Activated CD8-positive, alpha-beta memory T cell treated with anti-CD3 and anti-CD28 coated beads for 1 hour (primary cell): ENCODE measurements at places on chromosomes 6 and 20.

DNA sequence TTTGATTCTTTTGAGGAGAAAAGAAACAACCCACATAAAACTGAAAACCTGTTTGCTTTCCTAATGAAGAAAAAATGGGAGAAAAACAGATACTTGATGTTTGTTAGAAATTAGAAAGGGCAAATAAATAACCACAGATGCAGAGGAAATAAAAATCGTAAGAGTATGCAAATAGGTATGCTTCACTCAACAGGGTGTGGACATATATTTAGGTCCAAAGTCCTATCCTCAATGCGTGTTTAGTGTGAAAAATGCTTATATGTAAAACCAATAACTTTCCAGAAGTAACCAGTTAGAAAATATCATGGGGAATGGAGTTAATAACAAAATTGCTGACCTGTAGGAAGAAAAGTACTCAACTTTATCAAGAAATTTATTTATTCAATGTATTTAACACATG, 135.7 kb downstream of the TOX2 start:
- no peak for DNase-seq

GRCh38 chr20:50969435-50969834, 10.8 kb downstream of the MOCS3 start:
- DNase-seq: no peak

DNA sequence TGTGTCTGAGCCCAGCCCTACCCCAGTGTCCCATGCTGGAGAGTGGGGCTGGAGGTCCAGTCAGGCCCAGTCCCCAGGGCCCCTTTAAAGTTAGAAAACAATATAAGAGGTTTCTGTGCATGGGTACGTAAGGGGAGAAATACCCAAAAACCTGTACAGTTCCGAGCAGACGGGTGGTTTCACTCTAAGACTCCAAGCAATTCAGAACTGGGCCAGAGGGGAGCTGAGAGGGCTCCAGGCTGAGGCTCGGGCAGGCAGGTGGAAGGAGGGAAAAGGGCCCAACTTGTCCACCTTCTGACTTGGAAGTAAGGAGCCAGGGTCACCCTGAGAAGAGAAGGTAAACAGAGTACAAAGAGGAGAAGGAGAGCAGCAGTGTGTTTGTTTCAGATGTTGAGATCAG, 296.0 kb downstream of the CDH4 start:
- no peak for DNase-seq

GRCh38 chr6:17484201-17484849, 90.9 kb downstream of the CAP2 start:
- no peak for DNase-seq

- no peak for DNase-seq
Measured at GRCh38 chr6:46648869-46649492, 3.6 kb downstream of the CYP39A1 start.

DNA sequence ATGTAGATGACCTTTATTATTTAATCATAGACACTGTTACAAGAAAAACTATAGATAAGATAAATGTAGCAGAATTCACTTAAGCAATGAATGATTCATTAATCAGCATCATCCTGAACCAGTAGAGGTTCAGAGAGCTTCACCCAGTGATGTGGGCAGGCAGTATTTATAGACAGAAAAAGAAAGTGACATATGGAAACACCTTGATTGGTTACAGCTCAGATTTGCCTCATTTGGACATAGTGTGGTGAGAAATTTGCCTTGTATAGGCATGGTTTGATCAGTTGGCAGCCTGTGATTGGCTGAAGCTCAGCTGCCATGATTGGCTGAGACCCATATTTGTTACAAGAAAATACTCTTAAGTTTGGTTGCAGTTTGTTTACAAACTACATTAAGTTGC, 4.6 kb downstream of the C6orf58 start:
- no peak for DNase-seq

- no peak for DNase-seq
Measured at GRCh38 chr6:36962874-36963273, 8.3 kb downstream of the PI16 start.

DNA sequence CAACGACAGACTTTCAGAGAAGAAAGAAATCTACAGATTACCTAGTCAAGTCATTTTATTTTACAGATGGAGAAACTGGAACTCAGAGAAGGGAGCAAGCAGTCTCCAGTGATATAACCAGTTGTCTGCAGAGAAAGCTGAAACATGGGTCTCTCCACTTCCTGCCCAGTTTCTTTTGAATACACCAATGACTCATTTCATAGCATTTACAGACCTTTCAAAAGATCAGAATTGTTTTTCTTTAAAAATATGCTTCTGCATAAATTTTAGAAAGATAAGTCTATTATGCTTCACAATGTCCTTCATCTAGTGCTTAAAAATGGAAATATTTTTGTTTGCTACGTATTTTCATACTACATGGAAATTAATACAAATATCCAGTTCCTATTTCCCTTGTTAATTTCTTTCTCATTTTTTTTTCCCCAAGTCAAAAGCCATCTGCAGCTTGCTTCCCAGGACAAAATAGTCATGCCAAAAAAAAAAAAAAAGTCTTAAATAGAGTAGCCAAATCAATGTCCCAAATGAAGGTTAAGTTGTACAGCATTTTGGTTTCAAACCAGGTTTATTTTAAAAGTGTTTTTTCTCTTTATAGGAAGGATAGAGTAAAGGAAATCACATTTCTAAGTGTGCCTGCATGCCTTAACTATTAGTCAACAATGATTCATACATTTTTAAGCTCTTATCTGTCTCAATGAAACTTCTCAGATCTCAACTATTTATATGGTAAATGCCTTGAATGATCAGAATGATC, 36.9 kb downstream of the ARHGAP18 start:
- DNase-seq: no peak

- no peak for DNase-seq
Measured at GRCh38 chr6:11404081-11404480, 133.5 kb upstream of the TMEM170B start.

DNA sequence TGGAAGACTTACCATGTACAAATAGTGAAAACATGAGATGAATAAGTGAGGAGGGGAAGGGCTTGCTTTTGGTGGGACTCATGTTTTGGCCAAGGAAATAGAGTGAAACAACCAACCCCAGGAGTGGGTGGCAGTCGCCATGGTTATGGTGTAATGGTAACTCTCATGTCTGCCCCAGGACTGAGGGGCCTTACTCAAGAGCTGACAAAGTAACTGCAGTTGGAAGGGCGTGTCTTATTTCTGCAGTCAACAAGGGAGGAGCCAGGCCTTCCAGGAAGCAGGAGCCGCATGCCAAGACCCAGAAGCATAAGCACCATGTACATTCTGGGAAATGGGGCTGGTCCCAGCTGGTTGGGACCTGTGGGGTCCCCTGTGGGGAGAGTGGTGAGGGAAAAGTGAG, 108.5 kb downstream of the UNC5CL start:
- DNase-seq: no peak

DNA sequence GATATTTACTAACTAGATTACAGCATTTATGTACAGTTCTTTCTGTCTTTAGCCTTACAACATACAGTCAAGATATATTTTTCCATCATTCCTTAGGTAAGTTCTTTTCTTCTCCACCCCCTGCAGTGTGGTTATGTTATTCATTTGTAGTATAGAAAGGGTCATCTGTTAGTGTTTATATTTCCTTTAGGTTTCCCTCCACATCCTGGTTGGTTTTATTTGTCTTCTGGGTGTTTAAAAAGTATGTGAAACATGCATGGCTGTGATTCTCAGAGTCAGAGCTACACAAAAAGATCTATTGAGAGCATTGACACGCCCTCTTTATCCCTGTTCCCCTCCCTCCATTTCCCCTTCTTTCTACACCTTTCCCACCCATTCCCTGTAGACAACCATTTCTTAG, 20.1 kb downstream of the DHX35 start:
- no peak for DNase-seq

GRCh38 chr6:41200901-41201763, at the start of gene TREML2:
TSS of gene TREML2 (minus strand) at chr6:41201149. CDS start at chr6:41201008, 141 bp downstream.
- DNase-seq: no peak

DNA sequence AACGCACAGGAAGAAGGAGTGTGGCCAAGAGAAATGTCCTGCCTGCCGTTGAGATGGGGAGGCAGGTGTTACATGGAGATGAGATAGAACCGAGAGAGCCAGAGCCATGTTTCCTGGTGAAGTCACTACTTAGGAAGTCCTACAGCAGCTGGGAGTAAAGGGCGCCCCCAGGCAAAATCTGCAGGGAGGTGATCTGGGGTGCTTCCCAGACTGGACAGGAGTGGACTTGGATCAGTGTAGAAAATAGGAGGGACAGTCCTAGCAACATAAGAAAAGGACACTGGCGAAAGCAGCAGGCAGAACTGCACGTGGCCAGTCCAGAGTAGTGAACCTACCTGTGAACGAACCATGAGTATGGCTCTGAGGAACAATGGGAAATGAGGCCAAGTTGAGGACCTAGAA, 85.3 kb downstream of the CD164 start:
- no peak for DNase-seq

- DNase-seq: no peak
Measured at GRCh38 chr20:46130534-46130933, 12.4 kb downstream of the CD40 start.

GRCh38 chr6:3322366-3322890, 63.7 kb downstream of the PSMG4 start:
- no peak for DNase-seq

- no peak for DNase-seq
Measured at GRCh38 chr6:151916075-151916474, 108.6 kb downstream of the ESR1 start.

DNA sequence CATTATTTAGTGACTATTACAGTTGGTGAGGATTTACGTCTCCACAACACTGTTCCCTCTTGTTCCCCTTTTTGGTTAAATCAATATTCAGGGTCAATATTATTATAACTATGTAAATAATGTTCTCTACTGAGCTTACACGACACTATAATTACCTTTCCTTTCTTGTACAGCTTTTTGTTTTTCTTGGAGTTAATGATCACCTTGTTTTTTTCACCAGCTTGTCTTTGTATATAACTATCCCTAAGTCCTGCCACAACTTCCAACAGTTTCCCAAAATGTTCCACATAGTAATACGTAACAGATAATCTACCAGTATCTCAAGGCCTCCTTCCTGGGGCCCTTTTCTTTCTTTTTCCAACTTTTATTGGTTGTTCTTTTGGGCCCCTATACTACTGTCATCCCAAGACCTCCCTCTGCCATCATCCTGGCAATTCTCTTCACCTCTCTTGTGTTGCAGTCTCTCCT, 142.0 kb upstream of the SOX4 start:
- DNase-seq: no peak

- no peak for DNase-seq
Measured at GRCh38 chr6:137240168-137240567, 21.0 kb upstream of the IFNGR1 start.

DNA sequence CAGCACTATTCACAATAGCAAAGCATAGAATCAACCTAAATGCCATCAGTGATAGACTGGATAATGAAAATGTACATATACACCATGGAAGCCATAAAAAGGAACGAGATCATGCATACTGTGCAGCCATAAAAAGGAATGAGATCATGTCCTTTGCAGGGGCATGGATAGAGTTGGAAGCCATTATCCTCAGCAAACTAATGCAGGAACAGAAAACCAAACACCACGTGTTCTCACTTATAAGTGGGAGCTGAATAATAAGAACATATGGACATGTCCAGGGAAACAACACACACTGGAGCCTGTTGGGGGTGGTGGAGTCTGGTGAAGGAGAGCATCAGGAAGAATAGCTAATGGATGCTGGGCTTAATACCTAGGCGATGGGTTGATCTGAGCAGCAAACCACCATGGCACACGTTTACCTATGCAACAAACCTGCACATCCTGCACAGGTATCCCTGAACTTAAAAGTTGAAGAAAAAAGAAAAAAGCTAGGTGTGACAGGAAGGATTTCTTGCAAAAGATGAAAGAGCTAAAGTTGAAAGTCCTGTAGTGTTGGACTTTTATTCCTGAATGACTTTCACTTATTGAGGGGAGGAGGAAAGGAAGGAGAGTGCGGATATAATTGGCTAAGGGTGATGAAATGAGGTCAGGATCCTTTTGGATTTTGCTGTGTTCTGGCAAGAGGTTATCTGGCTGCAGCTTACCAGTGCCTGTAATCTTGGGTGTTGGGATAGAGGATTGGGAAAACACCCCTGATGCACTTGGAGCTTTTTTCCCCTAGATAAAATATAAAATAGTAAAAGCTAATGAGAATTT, 8.5 kb downstream of the TRMT11 start:
- no peak for DNase-seq

DNA sequence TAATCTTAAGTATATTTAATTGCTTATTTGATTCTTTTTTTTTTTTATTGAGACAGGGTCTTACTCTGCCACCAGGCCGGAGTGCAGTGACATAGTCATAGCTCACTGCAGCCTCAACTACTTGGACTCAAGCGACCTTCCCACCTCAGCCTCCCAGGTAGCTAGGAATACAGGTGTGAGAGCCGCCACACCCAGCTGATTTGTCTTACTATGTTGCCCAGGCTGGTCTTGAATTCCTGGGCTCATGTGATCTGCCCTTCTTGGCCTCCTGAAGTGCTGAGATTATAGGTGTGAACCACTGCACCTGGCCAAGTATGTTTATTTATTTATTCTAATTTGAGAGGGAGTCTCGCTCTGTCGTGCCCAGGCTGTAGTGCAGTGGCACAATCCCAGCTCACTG, 38.2 kb downstream of the PTPN1 start:
- DNase-seq: no peak

- no peak for DNase-seq
Measured at GRCh38 chr6:158399040-158399700, 86.9 kb downstream of the TULP4 start.

DNA sequence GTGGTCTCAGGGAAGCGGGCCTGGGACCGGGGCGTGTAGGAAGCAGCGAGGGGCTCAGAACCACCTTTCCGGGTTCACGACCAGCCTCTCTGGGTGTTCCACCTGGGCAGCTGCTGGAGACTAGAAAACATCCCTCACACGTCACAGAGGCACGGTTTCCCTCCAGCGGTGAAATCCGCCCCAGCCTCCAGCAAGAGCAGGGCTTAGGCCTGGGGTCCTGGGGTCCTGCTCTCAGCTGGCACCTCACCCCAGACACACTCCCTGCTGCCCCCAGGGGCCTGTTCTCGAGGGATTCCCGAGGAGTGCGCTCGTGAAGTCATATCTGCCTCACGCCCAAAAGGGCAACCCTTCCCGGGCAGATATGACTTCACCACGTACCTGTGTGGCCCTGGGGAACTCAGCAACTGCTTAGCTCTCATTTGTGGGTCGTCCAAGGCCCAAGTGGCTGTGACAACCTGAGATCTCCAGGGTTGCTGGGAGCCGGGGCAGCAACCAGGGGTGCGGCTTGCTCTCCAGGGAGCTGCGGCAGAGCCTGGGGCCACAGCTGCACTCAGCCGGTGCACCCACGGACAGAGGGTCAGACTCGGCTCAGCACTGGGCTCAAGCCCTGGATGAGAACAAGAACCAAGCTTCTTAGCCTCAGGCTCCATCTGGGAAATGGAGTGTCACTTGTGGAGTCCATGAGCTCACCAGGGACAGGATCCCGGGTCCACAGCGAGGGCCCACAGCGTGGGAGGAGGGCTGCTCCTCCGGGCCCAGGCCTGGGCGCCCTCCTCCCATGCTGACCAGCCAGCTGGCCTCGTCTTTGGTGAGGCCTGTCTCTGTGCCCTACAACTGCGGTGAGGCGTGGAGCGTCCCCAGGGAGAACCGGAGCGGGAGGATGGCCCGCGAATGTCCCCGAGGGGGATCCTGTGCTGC, 661 bp downstream of the FNDC11 start:
- no peak for DNase-seq
